RWPE1 (cell line): ENCODE measurements at places on chromosomes 6 and 20.

DNA sequence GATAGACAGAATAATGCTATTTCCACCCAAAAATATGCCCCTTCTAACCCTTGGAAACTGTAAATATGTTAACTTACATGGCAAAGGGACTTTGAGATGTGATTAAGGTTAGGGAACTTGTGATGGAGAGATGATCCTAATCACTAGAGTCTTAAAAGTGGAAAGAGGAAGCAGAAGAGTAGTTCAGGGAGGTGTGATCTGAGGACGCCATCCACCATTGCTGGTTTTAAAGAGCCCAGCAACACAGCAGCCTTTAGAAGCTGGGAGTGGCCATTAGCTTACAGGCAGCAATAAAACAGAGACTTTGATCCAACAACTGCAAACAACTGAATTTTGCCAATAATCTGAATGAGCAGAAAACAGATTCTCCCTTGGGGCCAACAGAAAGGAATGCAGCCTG is 30.6 kb downstream of the ZNF311 start:
- no peak for DNase-seq

GRCh38 chr6:169233181-169233580 is 20.5 kb downstream of the THBS2 start:
- DNase-seq = no peak

DNA sequence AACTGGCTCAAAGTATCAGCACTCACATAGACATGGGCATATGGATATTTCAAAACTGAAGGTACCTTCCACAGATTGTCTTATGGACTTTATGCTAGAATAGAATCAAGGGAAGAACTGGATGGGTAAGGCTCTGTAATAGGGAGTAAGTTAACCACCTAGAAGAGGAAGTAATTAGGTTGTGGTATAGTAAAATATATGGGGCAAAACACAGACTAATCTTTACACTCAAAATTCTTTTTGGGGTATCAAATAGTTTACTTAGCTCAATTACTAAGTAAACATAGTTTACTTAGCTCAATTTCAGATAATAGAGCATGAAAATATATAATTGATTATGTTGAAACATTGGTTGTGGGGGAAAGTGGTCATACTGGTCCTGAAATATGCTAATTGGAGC is 94.2 kb upstream of the ATXN1 start:
- no peak for DNase-seq

- peak; percentile 94 for DNase-seq
Observed at GRCh38 chr20:44151621-44152416, 35.2 kb downstream of the JPH2 start.

- no peak for DNase-seq
Observed at GRCh38 chr6:54579011-54579410, 267.6 kb upstream of the FAM83B start.

DNA sequence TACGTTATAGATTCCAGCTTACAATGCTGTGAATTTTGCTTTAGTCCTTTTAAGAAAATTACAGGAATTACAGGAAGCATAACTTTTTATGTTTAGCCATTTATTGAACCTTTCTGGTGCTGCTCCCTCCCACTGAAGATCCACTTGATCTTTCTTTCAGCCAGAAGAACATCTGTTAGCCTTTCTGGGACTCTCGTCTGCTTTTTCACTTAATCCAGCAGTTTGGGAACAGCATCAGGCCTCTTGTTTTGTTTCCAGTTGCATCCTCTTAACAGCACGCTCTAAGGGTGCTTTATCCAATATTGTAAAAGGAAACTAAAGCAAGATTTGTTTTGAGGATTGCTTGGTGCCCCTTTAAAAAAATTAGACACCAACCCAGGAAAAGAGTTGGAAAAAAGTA is 10.3 kb upstream of the CYP24A1 start:
- no peak for DNase-seq

DNA sequence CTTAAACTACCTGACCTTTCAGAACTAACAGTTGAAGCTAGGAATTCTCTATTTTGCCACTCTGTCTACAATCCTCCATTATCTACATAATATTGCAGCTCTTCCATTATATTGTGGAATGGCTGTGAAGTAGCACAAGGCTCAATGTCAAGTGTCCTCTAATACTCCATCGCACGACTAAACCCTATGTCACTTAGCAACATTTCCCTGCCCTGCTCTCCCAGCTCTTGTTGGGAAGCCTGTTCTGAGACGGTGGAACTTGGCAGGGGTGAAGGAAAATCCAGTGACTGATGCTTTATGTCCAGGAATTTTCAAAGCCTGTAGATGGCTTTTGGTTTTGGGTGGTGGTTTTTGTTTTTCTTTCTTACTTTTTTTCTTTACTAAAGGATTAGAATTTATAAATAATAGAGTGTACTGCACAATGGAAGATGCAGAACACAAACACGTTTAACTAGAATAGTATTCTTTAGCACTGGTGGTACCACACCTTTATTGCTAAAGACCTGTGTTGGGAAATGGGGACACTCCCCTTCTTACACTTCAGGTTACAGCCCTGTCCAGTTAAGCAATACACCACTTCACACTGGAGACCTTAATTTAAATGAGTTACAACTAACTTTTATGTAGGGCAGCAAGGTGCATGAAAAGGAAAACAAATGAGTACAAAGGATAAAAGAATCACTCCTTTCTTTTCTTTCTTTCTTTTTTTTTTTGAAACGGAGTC is 20.7 kb upstream of the AMD1 start:
- DNase-seq = peak; percentile 29

- peak; percentile 48 for DNase-seq
Observed at GRCh38 chr20:46324960-46325703, 16.8 kb upstream of the CDH22 start.

DNA sequence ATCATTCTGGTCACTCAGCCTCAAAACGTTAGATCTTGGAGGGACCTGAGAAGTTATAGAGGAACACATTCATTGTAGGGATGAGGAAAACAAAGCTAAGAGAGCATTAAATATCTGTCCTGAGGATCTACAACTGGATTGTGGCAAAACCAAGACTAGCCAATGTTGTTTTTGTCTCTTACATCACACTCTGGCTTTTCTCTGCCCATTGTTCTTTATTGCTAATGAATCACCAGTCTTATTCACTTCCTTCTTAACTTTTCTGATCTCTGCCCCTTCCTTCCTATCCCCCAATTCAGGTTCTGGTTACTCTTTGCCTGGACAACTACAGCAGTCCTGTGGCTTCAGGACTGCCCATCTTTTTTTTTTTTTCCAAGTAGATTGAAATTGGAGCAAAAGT is 57.0 kb upstream of the PREP start:
- DNase-seq = peak; percentile 61

DNA sequence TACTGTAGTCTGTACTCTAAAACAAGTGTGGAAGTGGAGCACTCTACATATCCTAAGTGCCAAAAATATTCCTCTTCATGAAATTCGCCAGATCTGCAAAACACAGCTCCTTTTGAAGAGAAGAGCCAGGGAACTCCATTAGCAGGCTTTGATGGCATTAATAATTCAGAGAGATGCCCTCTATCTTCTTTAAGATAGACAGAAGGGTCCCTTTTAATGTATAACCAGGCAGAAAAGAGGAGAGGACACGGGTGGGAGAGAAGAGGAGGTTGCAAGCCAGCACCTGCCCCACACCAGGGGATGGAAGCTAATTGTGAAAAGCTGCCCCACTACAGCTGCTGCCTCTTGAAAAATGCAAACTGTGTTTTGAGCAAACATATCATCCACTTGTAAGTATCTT is 3.7 kb upstream of the RFPL4B start:
- DNase-seq = no peak

- no peak for DNase-seq
Observed at GRCh38 chr6:50047026-50047425, 2.7 kb downstream of the DEFB112 start.

- no peak for DNase-seq
Observed at GRCh38 chr6:33683051-33683571, 28.4 kb downstream of the UQCC2 start.

DNA sequence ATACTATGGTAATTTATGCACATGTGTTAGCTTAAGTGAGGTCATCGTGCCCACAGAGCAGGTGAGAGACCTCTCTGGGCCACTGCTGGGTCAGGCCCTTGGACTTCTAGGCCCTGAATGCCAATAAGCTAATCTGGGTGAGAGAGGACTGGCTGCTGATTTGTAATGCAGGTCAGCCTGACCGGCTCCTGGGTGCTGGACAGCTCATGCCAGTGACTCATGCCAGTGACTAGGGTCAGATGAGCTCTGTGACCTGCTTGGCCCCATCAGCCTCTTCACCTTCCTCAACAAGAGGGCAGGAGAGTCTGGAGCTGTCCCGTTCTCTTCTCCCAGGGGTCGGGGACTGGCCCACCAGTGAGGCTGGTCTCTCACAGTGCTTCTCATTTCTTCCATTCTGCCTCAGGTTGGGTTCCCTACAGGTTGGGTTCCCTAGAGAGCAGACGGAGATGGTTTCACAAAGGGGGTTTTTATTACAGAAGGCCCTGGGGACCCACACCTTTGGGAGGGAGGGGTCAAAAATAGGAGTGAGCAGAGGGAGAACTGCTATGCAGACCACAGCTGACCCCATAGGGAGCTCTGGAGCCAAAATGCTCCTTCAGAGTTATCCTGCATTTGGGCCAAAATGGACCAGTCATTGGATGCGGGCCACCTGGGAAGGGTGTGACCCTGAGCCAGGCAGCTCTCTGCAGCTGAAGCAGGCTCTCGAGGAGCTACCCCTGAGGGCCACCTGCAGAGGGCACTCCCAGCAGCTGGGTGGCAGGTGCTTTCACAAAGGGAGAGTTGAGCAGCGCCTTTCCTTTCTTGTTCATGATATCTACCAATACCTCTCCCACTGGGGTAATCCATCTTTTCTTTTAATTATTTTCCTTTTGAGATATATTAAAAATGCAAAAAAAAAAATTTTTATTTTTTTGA is 2.2 kb upstream of the OXT start:
- DNase-seq = no peak
